NCI-H1694 treated with DMSO at 0.1 percent for 48 hours (cell line): ENCODE measurements at places on chromosomes 4 and X.

DNA sequence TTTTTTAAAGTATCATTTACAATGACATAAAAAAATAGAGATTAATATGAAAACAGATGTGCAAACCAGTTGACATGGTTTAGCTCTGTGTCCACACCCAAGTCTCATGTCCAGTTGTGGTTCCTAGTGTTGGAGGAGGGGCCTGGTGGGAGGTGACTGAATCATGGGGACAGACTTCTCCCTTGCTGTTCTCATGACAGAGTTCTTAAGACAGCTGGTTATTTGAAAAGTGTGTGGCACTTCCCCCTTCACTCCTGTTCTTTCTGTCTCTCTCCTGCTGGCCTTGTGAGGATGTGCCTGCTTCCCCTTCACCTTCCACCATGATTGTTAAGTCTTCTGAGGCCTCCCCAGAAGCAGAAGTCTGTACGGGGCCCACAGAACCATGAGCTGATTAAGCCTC, 23.8 kb downstream of the CNOT6L start:
- DNase-seq: no peak

GRCh38 chrX:127764674-127765073, 287.5 kb downstream of the ACTRT1 start:
- DNase-seq: no peak

DNA sequence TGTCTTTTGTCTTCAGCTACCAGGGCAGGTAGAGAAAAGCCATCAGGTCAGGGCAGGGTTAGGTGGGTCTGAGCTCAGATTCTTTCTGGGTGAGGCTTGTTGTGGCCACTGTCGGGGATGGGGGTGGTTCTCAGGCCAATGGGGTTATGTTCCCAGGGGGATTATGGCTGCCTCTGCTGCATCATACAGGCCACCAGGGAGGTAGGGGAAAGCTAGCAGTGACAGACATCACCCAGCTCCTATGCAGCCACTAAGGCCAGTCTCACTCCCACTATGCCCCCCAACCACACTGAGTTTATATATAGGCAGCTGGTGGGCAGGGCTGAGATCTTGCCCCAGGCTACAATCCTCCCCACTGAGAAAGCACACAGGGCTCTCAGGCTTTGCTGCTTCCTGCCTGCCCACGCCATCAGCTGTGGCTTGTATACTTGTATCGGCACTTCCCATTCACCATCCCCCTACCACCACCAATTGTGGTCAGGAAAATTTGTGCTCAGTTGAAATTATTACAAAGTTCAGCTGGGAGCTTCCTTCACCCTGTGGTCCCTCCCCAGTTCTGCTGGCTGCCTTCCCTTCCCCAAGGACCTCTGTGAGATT, 72.6 kb upstream of the PTPN13 start:
- DNase-seq: no peak

- no peak for DNase-seq
Measured at GRCh38 chr4:38548256-38548655, 115.7 kb upstream of the KLF3 start.

DNA sequence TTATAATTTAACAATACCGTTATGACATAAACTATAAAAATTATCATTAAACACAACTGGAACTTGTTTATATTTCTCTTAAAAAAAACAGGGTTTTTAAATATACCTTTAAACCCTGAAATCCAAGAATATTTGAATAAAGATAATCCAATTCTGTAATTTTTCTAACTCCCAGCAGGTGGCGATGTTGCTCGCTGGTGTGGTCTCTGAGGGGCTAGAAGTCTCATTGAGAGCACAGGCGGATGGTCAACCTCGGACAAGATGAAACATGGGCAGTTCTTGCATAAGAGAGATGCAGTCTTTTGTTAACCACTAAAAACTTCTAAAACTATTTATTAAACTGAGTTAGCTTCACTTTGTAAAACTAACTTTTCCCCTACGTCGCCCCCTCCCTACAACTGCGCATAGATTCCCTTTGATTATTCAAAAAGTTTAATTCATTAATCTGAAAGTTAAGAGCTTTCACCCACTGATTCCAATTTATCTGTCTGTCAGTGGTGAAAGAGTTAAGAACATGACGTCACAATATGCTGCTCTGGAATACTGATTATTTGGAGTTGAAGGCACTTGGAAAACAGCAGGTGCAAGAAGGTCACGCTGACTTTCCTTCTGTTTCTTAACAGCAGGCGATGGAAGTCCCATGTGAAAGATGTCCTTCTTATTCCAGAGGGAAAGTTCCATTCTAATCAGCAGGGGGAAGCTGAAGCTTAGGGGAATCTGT, 29.5 kb downstream of the DMP1 start:
- DNase-seq: peak; percentile 34

GRCh38 chr4:40486534-40486933, 143.1 kb downstream of the RBM47 start:
- DNase-seq: no peak

- DNase-seq: peak; percentile 54
Measured at GRCh38 chr4:60562334-60562733, 637.8 kb upstream of the ADGRL3 start.

GRCh38 chr4:929096-929765, 2.9 kb downstream of the GAK start:
- DNase-seq: no peak

DNA sequence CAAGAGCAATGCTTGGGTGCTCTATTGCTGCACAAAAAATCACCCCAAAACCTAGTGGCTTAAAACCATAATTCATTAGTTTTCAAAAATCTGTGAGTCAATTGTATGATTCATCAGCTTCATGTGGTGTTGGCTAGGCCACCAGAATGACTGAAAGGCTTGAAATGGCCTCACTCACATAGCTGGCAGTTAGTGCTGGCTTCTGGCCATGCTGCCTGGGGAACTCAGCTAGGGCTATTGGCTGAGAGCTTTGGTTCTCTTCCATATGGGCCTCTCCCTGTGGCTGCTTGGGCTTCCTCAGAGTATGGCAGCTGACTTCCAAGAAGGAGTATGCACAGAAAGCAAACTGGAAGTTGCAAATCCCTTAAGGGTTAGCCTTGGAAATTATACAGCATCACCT, 3.1 kb upstream of the MTMR1 start:
- DNase-seq: no peak
